NB4 (cell line): ENCODE measurements at places on chromosomes 5 and 9.

DNA sequence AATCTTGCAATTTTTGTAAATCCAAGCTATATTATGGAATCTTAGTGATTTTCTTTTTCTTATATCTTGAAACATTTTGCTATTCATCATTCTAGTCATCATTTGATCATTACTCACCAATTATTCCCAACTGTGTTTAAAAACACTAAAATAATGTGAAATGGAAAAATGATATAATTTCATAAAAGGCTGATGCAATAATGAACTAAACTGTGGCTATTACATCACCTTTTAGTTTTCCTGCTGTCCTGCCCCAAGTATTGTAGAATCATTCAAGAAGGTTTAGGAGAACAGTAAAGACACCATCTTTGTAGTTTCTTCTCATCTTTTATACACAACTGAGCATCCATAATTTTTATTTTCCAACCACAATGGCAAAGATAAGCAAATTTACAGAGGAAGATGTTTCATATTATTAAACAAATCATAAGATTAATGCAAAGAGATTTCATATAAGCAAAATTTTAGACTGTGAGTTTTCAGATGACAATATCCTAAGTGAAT is 431.0 kb upstream of the SLC30A5 start:
- DNase-seq: no peak

- DNase-seq: no peak
Measured at GRCh38 chr5:112640546-112640945, 97.1 kb upstream of the APC start.

DNA sequence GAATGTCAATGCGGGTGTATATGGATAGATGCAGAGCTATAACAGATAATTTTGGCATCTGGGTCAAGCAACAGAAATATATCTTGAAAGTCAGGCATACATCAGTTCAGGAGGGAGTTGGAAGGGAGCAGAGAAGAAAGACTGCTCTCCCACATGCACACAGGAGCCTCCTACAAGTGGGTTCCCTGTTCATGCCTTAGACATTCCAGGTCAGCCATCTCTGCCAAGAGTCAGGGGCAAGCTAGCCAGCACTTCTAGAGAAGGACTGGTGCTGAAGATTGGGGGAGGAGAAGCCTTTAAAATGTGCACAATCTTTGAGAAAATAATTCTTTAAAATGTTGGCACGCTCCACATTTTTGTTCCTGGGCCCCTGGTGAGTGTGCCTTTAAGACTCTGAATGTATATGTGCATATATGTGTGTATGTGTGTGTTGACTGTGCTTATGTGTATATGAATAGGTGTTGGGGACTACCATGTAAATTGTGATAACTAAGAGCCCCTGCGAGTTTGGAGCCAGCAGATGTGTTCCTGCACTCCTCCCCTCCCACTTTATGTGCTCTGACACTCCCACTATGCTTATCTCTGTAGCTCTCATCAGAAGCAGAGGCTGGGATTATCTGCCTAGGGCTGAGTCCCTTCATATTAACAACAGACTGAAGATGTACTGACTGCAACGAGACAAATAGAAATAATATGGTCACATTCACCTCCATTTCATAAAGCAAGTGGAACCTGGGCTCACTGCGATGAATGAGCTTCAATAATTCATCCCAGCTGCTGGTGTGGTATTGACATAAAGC is 21.5 kb upstream of the DELE1 start:
- DNase-seq: no peak

GRCh38 chr5:35668794-35669193 is 51.1 kb downstream of the SPEF2 start:
- no peak for DNase-seq

- no peak for DNase-seq
Measured at GRCh38 chr5:140055152-140055551, 12.1 kb upstream of the NRG2 start.

DNA sequence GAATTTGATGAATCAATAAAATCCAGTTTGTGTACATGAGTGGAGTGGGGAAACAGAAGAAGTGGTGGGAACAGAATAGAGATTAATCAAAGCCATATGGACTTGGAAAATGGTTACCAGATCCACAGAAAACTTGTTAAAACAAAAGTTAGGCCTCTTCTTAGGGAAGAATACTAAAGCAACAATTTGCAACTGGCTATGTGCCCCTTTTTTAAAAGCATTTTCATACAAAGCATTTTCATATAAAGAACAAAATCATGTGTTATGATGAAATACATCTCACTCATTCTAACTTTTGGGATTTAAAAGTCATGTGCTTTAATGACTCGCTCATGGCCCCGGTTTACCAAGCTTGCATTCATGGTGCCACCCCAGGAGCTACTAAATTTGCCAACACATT is 276.9 kb downstream of the EFNA5 start:
- DNase-seq: no peak

DNA sequence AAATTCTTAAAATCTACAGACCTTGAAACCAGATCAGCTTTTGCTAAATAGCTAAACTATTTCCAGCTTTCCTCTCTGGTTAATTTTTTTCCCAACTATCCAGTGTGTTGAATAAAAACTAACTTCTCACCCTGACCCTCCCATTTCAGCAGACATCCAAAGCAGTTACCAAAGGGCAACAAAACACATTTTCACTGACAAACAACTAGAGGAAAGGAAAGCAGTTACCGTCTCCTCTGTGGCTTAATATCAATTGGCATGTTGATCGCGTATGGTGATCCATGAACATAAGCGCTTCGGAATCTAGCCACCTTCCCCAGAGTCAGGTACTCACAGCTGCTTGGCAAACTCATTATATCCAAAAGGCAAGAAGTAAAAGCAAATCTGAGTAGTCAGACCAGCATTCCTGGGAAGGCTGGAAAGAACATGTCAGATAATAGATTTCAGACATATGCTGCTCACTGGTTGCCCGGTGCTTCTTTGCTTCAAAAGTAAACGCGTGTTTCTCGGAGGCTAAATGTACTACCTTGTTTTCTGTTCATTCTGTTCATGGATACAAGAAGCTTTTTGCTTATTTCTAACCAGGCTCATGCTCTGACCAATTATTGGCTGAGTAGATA is 463.4 kb downstream of the PDE4D start:
- no peak for DNase-seq

- peak; percentile 24 for DNase-seq
Measured at GRCh38 chr9:90018688-90019087, 413.9 kb downstream of the GADD45G start.

DNA sequence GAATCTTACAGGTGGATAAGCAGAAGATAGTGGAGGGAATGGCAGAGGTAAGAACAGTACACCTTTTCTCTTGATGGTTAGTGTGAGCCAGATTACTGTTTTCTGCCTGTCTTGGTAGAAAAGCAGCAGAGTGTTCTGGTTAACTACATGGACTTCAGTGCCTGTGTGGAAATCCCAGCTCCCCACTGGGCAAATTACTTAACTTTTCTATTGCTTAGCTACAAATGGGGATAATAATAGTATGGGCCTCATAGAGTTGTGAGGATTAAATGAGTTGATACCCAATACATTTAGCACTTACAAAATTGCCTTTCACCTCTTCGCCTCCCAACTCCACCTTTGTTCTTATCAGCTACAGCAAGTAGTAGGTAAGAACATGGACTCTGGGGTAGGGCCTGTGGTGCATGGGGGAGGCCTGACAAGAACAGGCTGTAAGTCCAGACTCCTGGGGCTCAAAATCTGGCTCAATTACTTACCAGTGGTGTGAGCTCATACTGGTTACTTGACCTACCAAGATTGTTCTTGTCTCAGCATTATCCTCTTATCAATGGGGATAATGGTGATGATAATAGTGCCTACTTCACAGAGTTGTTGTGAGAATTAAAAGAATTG is 125.1 kb downstream of the LIFR start:
- DNase-seq: no peak

DNA sequence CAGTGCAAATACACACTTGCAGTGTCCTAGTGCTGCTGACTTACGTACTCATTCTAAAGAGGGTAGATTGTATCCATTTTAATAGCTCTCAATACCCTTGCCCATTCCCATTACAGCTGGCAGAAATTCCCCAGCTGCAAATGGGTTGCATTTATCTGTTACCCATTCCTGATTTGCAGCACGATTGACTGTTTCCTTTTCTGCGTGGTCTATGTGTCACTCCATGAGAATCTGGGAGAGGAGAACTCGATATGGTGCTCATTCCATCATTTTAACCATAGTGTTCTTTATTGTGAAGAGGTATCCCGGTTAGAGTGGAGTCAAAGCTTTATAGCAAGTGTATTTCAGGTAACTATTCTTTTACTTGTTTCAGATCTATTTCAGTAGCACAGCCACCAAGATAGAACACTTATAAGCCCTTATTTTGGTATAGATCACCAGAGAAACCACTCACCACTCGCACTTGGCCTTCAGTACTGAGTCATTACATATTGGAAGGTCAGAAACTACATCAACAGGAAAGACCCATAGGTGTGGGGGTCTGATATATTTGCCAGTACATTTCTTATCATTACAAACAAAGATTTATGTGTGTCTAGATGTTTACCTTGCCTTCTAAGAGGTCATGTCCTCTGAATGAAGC is 139.5 kb downstream of the MUSK start:
- no peak for DNase-seq

DNA sequence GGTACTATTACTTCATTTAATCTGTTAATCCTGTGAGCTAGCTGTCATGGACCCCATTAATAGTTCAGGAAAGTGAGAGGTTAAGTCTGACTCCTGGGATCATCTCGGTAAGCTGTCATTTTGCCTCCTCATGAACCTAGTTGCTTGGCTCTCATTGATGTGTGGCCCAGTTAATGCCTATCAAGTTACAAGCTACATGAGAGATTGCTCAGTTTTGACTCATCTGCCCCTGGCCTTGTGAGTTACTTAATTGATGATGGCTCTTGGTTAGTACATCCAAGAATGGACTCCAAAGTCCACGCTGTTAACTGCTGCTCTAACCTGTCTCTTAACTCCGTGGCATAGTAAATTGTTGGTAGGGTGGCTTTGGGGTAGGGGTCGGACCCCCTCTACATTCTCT is 23.9 kb downstream of the LARP1 start:
- peak; percentile 41 for DNase-seq

DNA sequence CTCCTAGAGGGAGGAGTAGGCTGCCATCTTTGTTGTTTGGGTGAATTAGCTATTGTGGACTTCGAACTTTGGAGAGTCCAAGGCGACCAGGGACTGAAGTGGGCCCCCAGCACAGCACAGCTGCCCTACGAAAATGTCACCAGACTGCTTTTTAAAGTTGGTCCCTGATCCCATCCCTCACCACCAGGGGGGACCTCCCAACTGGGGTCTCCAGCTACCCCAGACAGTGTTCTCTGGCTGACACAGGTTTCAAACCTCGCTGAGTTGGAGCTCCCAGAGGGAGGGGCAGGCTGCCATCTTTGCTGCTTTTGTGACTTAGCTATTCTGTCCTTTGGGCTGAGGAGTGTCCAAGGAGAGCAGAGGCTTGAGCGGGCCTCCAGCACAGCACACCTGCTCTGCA is 45.7 kb upstream of the ADRB2 start:
- DNase-seq: no peak

DNA sequence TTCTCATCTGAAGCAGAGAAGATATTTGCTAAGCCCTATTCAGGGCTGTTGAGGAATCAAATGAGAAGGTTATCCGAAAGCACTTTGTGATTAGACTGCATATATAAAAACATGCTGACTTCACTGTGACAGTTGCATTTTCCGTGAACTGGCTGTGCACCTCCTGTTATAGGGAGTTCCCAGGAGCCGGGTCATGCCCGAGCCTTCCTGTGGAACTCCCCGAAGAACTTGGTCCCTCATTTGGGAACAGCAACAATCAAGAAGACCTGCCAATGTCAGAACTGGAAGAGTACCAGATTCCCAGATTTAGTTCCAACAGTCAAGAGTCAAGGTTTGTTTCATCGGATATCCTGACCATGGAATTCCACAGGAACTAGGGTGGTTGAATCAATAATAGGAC is 130.4 kb upstream of the RAI14 start:
- no peak for DNase-seq

DNA sequence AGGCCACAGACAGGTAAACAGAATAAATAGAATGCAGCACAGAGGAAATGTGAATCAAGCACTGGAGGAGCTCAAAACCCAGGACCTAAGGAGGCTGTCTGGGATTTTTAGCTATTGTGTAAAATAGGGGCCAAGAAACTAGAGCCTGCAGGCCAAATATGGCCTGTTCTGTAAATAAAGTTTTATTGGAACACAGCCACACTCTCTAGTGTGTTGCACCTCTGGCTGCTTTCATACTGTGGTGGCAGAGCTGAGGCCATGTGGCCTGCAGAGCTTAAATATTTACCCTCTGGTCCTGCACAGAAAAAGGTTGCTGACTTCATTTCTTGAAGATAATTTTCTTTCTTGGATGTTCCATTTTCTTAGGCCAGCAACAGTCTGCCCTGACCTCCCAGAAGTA is 136.4 kb downstream of the WDR41 start:
- no peak for DNase-seq

DNA sequence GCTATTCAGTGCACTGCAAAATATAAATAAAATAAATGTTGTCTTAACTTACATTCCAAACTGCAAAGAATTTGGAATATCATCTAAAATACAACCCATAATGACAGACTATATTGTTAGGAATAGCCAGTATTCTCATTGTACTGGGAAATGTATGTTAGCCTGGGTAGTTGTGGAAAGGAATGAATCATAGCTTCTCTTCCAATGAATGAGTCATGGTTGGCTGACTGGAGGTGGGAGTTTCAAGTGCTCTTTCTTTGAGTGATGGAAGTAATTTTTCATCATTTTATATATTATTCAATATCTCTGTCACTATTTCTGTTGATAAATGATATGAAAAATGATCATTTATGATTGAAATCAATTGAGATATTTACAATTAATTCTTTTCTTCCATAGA is 158.6 kb upstream of the ARRDC3 start:
- no peak for DNase-seq

- peak; percentile 31 for DNase-seq
Measured at GRCh38 chr9:105425816-105426433, 21.9 kb upstream of the FSD1L start.

DNA sequence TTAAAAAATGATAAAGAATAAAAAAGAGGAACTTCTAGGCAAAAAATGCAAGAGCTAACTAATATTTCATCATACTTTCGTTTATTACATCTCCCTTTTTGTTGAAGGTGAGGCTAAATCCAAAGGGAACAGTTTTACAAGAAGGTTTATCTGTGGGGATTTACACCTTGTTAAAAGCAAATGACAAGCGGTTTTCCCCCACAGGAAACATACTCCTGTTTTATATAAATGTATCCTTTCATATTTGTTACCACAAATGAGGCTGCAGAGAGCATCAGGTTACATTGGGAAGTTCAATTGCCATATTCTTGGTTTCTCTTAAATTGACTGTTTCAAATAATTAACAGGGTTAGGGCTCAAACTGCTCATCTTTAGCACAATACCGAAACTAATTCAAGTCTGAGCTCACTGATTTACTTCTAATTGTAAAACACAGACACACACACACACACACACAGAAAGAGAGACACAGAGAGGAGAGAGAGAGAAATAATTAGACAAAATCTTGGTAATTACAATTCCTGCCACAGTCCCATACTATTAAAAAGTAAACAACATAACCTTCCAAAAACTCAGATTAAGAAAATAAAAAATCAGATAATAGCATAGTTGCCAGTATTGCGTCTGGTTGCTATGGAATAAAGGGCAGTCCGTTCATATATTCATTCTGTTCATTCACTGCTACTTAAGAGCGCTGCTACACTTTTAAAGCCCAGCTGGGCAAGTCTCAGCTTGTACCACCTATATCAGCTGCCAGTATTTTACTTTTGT is 17.1 kb downstream of the RFX3 start:
- peak; percentile 74 for DNase-seq

- no peak for DNase-seq
Measured at GRCh38 chr9:28270156-28270555, 696.9 kb upstream of the C9orf72 start.
